Esophagus squamous epithelium (tissue), 5 donors: ENCODE measurements at places on chromosomes 16 and 17. TPM values are rescaled to one million over a fixed set of nuclear protein-coding genes. Genes with fewer than 3 reads are reported as not detected.

GRCh38 chr17:17696882-17697633 lies 15.8 kb downstream of the RAI1 start:
- H3K4me3 ChIP-seq: no peak overlapping the region
- no peaks in the 10 kb centered on the region for H3K36me3 ChIP-seq
- peaks cover 86% of the 10 kb centered on the region for H3K4me1 ChIP-seq
- H3K27me3 ChIP-seq: no peaks in the 10 kb centered on the region
- peak overlapping the region; percentile 98 for H3K27ac ChIP-seq

GRCh38 chr16:66084306-66084705 lies 282.2 kb upstream of the CDH5 start:
- H3K4me3 ChIP-seq: no peak overlapping the region
- no peak for DNase-seq
- H3K27ac ChIP-seq: no peak overlapping the region
- H3K36me3 ChIP-seq: no peaks in the 10 kb centered on the region
- no peaks in the 10 kb centered on the region for H3K4me1 ChIP-seq

DNA sequence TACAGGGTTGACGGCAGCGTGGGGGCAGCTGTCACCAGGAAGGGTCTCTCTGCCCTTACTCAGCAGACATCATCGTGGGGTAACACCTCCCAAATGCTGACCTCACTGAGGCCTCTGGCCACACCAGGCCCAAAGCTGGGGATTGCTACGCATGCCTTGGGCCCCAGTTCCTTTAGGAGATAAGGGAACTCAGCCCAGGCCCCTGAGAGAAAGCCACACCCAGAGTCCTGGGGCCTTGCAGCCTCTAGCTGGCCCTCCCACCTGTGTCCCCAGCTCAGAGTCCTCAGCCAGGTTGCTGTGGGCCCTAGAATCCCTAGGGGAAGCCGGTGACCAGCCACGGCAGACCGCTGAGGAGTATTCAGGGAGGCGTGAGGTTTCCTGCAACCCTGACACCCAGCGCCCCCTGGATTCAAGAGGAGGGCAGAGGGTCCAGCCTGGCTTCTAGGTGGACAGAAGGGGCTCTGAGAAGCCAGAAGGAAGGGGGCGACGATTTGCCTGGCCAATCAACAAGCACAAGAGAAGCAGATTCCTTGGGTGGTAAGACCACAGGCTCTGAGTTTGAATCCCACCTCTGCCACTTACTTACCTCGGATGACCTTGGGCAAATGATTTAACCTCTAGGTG lies 10.3 kb upstream of the GINS2 start:
- H3K27me3 ChIP-seq: no peaks in the 10 kb centered on the region
- peaks cover 5% of the 10 kb centered on the region for H3K4me1 ChIP-seq
- H3K36me3 ChIP-seq: no peaks in the 10 kb centered on the region
- no peak overlapping the region for H3K27ac ChIP-seq

- H3K4me3 ChIP-seq: no peak overlapping the region
- H3K27ac ChIP-seq: no peak overlapping the region
- H3K27me3 ChIP-seq: peaks cover 50% of the 10 kb centered on the region
- H3K4me1 ChIP-seq: no peaks in the 10 kb centered on the region
- DNase-seq: no peak
These were observed 71.7 kb downstream of the SNX11 start for GRCh38 chr17:48179071-48179945.

- peaks cover 11% of the 10 kb centered on the region for H3K36me3 ChIP-seq
- H3K27ac ChIP-seq: no peak overlapping the region
- no peaks in the 10 kb centered on the region for H3K4me1 ChIP-seq
- no peaks in the 10 kb centered on the region for H3K27me3 ChIP-seq
- no peak for DNase-seq
These were observed 16.6 kb upstream of the INPP5K start for GRCh38 chr17:1532836-1533602.

DNA sequence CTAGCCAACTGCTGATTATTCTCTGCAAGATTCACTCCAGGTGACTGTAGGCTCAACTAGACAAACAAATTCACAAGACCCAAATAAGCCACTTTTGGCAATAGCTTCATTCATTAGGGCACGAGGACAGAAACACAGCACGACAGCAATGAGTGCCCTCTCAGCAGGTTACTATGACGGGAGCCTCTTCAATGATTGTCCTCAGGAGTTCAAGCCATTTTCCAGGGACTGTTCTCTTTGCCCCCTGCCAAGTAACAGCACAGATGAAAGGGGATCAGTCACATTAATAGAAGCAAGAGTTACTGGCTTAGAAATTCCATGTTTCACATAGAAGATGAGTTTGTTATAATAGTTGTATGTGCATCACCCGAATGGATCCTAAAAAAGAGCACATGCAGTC lies 712.2 kb downstream of the CDH8 start:
- no peaks in the 10 kb centered on the region for H3K27me3 ChIP-seq
- H3K36me3 ChIP-seq: no peaks in the 10 kb centered on the region
- no peaks in the 10 kb centered on the region for H3K4me1 ChIP-seq
- no peak for DNase-seq
- no peak overlapping the region for H3K4me3 ChIP-seq
- H3K27ac ChIP-seq: no peak overlapping the region

GRCh38 chr17:76645481-76645880 lies 1.9 kb upstream of the ST6GALNAC1 start:
- no peak for DNase-seq
- no peaks in the 10 kb centered on the region for H3K27me3 ChIP-seq
- H3K36me3 ChIP-seq: no peaks in the 10 kb centered on the region
- peak overlapping the region; percentile 77 for H3K27ac ChIP-seq
- peak overlapping the region; percentile 25 for H3K4me3 ChIP-seq

TBC1D3D gene
- not detected for total RNA-seq

ZNF778 gene
- total RNA-seq: 5.5 TPM

PMFBP1 gene
- 1.1 TPM for total RNA-seq

MOSMO gene
- 15.3 TPM for total RNA-seq

TP53 gene
- 26.6 TPM for total RNA-seq
